ENCODE measurements at places on chromosomes 11 and 22.

DNA sequence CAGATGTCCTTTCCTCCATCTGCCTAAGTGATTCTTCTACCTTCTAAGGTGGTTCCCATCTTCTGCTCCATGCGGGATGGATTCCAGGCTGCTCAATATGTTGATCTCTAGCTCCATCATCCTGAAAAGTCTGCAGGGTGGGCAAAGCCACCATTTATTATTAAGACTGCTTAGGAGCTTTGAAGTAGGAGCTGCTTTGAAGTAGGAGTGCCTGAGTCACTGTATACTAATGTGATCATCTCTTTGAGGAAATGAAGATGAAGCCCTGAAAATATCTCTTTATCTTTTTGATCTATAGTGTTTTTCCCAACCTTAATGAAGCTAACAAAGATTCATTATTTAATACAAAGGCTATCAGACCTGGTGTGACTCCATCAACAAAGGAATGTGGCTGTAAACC lies 13.1 kb downstream of the HEPHL1 start:
- DNase-seq = no peak

GRCh38 chr11:832529-833113 lies at the start of gene CD151:
Gene CD151 (plus strand): TSS chr11:832952. CDS start chr11:836070, 3,118 bp downstream.
- DNase-seq = peak; percentile 90

- no peak for DNase-seq
These were observed 6.6 kb upstream of the TMEM225 start for GRCh38 chr11:123892031-123892430.

DNA sequence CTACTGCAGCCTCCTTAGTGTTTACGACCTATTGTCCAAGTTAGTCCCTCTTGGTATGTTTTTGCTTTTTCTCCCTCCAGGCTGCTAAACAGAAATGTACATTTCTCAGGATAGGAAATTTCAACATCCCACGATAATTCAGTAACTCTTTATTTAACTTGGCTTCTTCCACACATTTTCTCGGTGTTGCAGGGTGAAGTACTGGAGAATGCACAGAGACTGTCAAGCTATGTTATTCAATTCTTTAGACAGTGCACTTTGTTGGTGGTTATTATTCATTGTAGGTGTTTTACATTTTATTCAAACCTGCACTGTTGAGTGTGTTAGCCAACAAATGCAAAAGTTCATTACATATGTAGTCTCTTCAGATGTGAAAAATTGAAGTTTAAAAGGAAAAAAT lies 839.8 kb downstream of the LRRC4C start:
- DNase-seq = no peak

GRCh38 chr11:6745018-6745417 lies 26.8 kb downstream of the OR2AG2 start:
- DNase-seq = no peak

- no peak for DNase-seq
These were observed 116.7 kb upstream of the KIRREL3 start for GRCh38 chr11:127117231-127117739.

- no peak for DNase-seq
These were observed 335.5 kb upstream of the CHORDC1 start for GRCh38 chr11:90558328-90558865.

DNA sequence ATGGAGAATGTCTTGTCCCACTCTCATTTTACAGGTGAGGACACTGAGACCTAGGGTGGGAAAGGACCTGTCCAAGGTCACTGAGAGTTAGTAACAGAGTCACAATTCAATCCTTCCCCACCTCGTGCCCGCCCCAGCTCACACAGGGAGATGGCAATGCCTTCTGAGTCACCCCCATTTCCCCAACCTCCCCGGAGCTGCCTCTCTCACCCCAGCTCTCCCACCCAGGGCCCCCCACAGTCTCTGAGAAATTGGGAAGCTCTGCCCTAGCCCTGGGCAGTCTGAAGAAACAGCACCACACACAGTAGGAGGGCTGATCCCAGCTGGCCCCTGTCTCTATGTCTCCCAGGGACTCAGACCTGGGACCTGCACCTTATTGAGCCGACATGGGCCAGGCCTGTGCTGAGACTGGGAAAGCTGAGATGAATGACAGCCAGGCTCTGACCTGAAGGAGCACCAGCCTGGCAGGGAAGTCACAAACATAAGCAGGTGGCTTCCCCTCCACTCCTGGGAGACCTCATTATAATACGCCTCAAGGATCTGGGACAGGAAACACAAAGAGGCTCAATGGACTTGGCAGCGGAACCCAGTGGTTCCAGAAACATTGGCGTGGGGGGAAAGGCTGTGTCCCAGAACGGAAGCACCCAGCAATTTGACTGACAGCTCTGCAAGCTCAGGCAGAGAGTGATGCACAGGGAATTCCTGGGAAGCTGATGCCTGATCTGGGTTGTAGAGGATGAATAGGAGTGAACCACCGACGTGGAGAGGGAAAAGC lies 51.0 kb downstream of the CD6 start:
- DNase-seq = peak; percentile 35

- no peak for DNase-seq
These were observed 13.6 kb upstream of the MUC2 start for GRCh38 chr11:1060852-1061616.

- no peak for DNase-seq
These were observed 113.2 kb downstream of the FEZ1 start for GRCh38 chr11:125382822-125383221.

GRCh38 chr22:45968003-45968650 lies 8.8 kb downstream of the WNT7B start:
- no peak for DNase-seq

- no peak for DNase-seq
These were observed 104.7 kb downstream of the KIAA1671 start for GRCh38 chr22:25057013-25057881.

- DNase-seq = no peak
These were observed 21.2 kb upstream of the MTMR3 start for GRCh38 chr22:29861672-29862297.

DNA sequence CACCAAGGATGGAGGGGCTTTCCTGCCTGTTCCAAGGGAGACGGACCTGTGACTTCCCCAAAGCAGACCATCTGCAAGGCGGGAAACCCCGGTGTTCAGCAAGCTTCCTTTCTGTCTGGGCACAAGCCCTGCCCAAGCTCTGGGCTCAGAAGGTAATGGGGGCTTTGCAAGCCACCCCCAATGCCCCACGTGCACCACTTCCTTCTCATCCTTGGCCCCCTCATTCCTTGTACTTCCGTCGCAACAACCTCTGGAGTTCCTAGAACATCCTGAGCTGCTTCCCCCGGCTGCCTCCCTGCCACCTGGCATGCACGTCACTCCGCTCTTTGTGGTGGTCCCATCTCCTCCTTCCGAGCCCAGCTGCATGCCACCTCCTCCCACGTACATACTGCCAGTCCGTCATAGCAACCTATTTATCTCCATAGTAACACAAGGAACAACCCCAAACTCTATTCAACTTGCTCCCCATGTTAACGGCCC lies 3.9 kb downstream of the MYEOV start:
- DNase-seq = peak; percentile 97

GRCh38 chr11:61918938-61919704 lies 1.8 kb upstream of the RAB3IL1 start:
- no peak for DNase-seq

- DNase-seq = no peak
These were observed 21.7 kb upstream of the SMCO4 start for GRCh38 chr11:93564895-93565294.

- DNase-seq = peak; percentile 83
These were observed 28.5 kb upstream of the RBX1 start for GRCh38 chr22:40922484-40923303.

DNA sequence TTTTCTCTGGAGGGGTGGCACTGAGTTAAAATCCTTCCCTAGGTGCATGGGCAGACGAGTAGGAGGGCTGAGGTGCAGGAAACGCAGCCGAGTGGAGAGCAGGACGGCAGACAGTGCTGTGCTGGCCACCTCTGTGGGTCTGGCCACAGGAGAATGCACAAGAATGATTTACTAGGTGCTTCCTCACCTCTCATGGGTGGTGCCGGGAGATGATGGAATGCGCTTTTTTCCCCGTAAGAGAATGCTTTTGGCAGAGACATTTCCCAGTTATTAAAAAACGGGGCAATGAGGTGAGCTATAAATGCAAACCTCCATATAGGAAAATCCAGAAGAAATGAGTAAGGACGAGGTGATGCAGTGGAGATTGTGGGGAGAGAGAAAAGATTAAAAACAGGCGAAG lies 86.1 kb downstream of the ADAMTS15 start:
- DNase-seq = no peak

DNA sequence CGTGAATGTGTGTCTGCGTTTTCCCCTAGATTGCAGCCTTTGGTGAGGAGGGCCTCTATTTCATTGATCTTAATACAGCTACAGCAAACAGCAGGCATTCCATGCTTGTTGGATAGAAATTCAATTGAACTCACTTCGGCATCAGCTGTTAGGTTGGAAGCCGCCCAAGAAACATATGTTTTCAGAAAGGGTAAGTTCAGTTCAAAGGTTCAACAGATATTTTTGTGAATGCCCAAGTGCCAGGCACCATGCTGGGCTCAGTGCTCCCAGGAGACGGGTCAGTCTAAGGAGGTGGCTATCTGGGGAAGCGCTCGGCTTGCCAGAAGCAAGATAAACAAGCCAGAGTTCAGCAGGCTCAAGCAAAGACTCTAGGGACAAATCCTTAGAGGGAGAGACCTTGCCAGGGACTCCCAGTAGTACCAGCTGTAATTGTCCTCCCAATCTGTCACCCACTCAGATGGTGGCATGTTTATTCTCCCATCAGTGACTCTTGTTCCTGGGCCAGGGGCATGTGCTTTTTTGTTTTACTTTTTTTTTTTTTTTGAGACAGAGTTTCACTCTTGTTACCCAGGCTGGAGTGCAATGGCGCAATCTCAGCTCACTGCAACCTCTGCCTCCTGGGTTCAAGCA lies 64.5 kb upstream of the LARGE1 start:
- no peak for DNase-seq

DNA sequence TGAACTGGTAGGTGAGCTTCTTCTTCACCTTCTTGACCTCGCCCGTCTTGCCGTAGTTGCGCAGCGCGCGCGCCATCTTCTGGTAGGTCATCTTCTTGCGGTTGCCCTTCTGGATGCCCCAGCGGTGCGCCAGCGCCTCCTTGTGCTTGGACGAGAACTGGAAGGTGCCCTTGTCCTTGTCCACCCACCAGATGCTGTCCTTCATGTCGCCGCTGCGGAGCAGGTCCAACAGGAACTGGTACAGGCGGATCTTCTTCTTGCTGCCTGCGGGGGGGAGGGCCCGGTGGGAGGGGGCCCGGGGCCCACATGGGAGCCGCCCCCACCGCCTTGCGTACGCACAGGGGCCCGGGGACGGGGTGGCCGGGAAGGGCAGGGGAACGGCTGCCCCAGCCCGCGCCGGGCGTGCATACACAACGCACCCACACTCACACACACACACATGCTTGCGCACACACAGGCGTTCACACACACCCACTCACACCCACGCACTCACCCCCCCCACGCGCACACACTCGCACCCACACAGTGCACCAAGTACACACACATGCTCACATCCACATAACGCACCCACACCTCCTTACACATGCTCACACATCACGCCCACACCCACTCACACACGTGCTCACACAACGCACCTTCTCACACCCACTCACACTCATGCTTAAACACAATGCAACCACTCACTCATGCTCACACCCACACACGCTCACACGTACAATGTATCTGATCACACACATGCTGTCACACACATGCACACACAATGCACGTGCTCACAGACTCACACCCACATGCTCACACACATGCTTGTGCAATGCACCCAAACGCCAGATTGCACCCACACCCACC lies 3.0 kb upstream of the MYBPC3 start:
- peak; percentile 47 for DNase-seq

DNA sequence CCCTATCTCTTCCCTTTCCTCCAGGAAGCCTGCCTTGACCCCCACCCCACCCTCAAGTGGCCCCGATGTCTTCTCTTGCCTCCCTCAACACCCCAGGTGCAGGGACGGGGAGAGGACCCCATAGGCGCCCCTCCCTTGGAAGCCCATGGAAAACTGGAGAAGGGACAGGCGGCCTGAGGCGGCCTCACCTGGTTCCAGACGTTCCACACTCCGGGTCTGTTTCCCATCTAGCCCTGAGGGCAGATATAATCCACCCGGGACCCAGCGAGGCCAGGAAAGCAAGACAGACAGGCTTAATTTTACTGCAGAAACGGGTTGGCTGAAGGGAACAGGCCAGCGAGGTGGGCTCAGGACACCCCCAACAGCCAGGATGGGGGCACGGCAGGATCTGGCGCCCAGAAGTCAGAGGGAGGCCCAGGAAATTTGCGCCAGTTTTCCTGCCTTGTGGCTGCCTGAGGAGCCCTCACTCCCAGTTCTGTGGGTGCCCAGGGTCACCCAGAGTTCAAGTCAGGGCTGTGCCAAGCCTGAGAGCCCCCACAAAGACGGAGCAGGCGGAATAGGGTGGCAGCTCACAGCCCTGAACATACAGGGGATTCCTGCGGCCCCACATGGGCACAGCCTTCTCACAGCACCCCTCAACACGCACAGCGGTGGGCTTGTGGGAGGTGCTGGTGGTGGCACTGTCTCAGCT lies 3.0 kb upstream of the SIGIRR start:
- no peak for DNase-seq

GRCh38 chr11:123184531-123184930 lies 10.5 kb downstream of the CLMP start:
- DNase-seq = no peak

Measured in suppressor macrophage treated with lipopolysaccharide for 1 hour (primary cell).